Thoracic aorta (tissue), 2 donors: ENCODE measurements at places on chromosomes 3 and 15. TPM values are rescaled to one million over a fixed set of nuclear protein-coding genes. Genes with fewer than 3 reads are reported as not detected.

FAM174B gene
- total RNA-seq, result 6.1 TPM

ZPLD1 gene
- not detected for total RNA-seq

B3GALNT1 gene
- total RNA-seq, result 13.8 TPM

TEX55 gene
- not detected for total RNA-seq

FOXB1 gene
- not detected for total RNA-seq

GALNT15 gene
- 167 TPM for total RNA-seq

HCN4 gene
- total RNA-seq, result not detected

ISLR2 gene
- not detected for total RNA-seq

P2RY14 gene
- 4.3 TPM for total RNA-seq

GXYLT2 gene
- 32.4 TPM for total RNA-seq

STRA6 gene
- not detected for total RNA-seq

LNP1 gene
- 3.0 TPM for total RNA-seq

DVL3 gene
- total RNA-seq, result 50.5 TPM

MTHFS gene
- total RNA-seq, result 6.2 TPM

CPNE9 gene
- total RNA-seq, result not detected

SLMAP gene
- total RNA-seq, result 221 TPM

GRCh38 chr3:50210510-50211367 lies 5.7 kb downstream of the SLC38A3 start:
- DNase-seq, result no peak

- DNase-seq, result no peak
Measured at GRCh38 chr3:52843881-52844280, 9.1 kb upstream of the MUSTN1 start.

- DNase-seq, result no peak
Measured at GRCh38 chr3:4063916-4064574, 239.1 kb upstream of the SETMAR start.

DNA sequence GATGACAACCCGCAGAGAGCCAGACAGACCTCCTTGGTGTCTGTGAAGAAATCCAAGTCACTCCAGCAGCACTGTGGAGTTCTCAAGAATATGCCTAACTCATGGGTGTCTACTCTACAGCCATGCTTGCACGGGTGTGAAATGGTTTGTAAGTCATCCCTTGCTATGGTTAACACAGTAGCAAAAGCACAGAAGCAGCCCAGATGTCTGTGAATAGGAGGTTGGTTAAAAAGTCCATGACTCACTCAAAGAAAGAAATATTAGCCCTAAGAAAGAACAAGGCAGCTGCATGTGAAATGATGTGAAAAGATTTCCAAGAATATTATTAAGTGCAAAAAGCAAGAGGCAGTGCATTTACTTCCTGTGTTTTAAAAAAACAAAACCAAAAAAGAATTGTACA lies 12.1 kb upstream of the LIMD1 start:
- DNase-seq, result no peak

DNA sequence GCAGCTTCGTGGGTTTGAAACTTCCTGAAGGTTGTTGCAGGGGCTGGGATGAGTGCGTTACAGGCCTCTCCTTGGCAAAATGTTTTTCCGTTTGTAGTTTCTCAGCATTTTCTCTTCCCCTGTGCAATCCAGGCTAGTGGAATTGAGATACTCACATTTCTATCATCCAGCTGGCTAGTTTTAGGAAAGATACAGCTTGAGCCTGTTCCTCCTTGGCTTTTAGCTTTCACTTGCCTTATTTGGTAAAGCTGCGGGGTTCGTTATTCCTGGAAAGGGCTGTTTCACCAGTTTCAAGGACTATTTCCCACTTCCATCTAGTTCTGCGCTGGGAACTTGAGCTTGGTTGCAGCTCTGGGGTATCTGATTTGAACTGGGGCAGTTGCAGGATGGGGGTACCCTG lies 90.3 kb downstream of the ITPR1 start:
- DNase-seq, result no peak

GRCh38 chr15:77832874-77833273 lies 200.2 kb upstream of the LINGO1 start:
- DNase-seq, result no peak

DNA sequence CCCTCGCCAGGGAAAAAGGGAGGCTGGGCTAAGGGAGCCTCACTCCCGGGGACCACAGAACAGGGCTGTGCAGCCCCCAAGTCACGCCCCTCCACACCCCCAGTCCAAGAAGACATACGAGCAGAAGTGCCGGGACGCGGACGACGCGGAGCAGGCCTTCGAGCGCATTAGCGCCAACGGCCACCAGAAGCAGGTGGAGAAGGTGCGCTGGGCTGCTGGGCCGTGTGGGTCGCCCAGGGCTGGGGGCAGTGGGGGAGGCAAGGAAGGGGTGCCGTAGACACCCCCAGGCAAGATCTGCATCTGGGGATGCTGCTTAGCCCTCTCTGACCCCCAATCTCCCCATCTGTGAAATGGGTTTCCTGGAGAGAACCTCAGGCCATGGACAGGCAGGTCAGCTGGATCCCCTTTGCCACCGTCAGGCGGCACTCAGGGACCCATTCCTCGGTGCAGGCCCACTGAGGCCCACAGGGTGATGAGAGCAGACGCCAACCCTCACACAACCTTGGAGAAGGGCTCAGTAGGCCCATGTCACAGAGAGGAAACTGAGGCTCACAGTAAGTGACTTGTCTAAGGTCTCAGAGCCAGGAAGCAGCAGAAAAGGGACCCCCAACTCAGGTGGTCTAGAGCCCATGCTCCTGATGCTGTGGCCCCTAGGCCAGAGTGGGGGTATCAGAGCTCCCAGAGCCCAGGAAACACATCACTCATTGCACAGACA lies 33.7 kb downstream of the PSTPIP1 start:
- DNase-seq, result no peak

GRCh38 chr3:81352867-81353266 lies 408.6 kb downstream of the GBE1 start:
- DNase-seq, result no peak

DNA sequence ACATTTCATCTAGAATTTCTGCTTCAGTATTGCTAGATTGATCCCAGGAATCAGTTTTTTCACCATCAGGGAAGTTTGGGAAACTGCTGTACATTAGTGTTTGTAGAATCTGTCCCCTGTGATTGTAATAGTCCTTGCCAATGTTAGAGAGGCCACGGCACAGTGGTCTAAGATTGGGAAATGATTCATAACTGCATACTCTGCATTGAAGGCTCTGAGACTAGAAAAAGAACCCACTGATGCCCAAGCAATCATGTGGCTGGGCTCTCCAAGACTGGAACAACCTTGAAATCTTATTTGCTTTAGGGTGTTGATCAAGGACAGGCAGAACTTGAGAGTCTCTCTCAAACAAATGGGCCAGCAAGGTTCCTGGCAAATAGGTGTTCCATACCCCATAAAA lies 245.6 kb upstream of the LRTM1 start:
- no peak for DNase-seq

- no peak for DNase-seq
Measured at GRCh38 chr3:130801473-130801872, 54.8 kb upstream of the PIK3R4 start.

- DNase-seq, result no peak
Measured at GRCh38 chr3:45679805-45680204, 9.4 kb upstream of the SACM1L start.

GRCh38 chr15:49168016-49168415 lies 2.0 kb upstream of the GALK2 start:
- DNase-seq, result no peak

GRCh38 chr15:32060706-32061105 lies 30.4 kb downstream of the CHRNA7 start:
- DNase-seq, result no peak

GRCh38 chr15:92845126-92845508 lies 55.0 kb upstream of the CHD2 start:
- DNase-seq, result no peak

DNA sequence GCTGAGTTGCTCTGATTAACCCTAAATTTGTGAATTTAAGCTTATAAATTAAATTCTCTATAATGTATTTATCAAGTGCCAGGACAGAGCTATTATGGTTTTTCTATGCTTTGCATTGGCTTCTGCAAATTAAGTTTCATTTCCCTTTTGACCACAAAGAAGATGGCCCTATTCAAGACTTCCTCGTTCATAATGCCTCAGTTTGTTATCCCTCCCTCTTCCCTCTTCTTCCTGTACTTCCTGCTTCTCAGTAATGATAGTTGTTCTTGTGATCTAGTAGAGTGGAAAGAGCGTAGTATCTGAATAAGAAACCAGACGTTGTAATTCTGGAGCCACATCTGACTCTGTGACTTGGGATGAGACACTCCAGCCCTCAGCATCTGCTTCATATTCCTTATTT lies 118.7 kb downstream of the CACNA1D start:
- no peak for DNase-seq

- no peak for DNase-seq
Measured at GRCh38 chr15:38186507-38186906, 66.1 kb upstream of the SPRED1 start.

GRCh38 chr3:194496217-194496919 lies 9.6 kb upstream of the ATP13A3 start:
- DNase-seq, result no peak

DNA sequence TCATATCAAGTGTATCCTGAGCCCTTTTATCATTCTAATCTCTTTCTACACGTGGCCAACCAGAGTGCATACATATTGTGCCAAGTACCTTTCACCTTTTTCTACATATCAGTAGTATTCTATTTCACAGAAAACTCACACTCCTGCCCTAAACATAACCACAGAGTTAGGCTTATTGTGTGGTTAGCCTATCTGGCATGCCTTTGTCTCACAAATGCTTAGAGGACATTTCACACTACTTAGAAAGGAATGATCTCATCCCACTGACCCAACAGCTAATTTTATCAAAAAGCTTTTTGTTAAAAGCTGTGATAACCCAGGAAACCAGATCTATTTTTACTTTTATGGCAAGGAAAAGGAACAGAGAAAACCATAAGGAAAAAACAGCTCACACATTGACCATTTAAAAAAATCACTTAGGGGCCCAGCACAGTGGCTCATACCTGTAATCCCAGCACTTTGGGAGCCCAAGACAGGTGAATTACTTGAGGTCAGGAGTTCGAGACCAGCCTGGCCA lies 17.8 kb upstream of the MAP4 start:
- DNase-seq, result no peak

DNA sequence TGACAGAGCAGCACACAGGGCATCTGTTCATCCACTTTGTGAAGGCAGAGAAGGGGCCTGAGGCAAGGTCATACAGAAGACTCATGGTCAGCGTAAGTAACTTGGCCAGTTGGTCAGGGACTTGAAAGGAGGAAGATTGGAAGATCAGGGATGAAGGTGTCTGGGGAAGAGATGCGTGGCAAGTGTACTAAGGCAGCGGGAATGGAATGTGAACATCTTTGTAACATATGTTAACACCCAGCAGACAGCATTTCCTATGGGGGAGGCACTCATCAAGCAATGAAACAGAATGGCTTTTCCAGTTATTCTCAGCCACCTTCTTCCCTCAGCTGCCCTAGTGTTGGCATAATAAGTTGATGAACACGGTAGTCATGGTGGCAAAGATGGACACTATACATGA lies 7.8 kb upstream of the RFC4 start:
- no peak for DNase-seq

DNA sequence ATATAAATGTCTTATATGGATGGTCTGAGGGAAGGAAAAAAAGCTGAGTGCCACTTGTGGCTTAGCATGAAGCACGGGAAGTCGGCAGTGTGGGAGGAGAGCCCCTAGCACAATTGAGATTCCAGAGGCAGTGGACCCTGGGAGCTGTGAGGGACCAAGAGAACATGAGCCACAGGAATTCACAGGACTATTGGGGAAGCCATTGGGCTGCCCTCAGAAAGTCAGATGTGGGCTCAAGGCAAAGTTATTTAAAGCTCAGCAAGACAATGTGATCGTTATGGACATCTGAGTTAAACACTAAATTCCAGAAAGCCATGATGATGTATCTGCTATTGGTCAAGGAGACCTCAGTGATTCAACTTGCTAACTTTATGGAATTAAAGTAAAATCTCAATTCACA lies 380.8 kb upstream of the IL12A start:
- no peak for DNase-seq
